ENCODE measurements at places on chromosomes 12 and 14. TPM values are rescaled to one million over a fixed set of nuclear protein-coding genes. Genes with fewer than 3 reads are reported as not detected.

Gene CD4
- not detected for total RNA-seq

Gene SLC24A4
- total RNA-seq = under 0.01 TPM

Gene ACOT6
- total RNA-seq = not detected

Gene KLHL33
- not detected for total RNA-seq

Gene RNASE3
- total RNA-seq = not detected

Gene ASCL1
- total RNA-seq = not detected

Gene SRGAP1
- total RNA-seq = 7.6 TPM

Gene KRT77
- total RNA-seq = not detected

Gene SYNDIG1L
- total RNA-seq = not detected

Gene GALNT8
- 0.27 TPM for total RNA-seq

Gene CPNE6
- not detected for total RNA-seq

Gene FNTB
- total RNA-seq = 15.4 TPM

Gene SLC25A47
- not detected for total RNA-seq

Gene RNASE7
- total RNA-seq = not detected

Gene LRP1
- 2.9 TPM for total RNA-seq

Gene HOXC6
- not detected for total RNA-seq

Gene KIF5A
- total RNA-seq = under 0.01 TPM

Measured in thoracic aorta endothelial cell (primary cell).